ENCODE measurements at places on chromosomes 1 and 21.

GRCh38 chr1:178224358-178224757 is 130.5 kb downstream of the RASAL2 start:
- no peak for DNase-seq

DNA sequence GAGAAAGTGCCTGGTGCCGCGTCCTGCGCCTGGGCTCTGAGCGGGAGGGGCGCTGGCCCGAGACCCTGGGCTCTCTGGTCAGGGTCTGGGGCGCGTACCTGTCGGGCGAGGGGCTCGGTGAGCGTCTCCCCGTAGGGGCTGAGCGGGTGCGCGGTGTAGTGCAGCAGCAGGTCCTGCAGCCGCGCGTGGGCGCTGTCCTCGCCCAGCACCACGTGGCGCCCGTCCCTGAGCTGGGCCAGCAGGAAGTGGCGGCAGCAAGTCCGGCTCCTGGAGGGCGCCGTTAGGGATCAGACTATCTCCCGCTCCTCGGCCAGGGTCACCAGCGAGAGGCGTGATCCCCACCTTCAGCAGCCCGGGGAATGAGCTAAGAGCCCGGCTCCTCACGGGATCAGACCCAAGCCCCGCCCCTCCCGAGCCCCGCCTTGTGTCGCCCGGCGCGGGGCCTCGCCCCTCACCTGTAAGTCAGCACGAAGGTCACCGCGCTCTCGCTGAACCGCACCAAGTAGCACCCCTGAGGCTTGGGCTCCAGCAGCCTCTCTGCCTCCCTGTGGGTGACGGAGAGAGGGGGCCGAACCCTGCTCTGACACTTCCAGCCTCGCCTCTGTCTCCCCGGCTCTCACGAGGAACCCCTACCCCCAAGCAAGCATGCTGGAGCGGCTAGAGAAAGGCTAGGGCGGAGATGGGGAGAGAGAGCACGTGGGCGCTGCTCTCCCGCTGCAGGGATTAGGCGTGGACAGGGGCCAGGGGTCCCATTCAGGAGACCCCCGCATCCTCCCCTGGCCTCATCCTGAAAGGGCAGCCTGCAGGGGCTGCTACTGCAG is 2.7 kb downstream of the SH2D2A start:
- DNase-seq, result peak; percentile 55

DNA sequence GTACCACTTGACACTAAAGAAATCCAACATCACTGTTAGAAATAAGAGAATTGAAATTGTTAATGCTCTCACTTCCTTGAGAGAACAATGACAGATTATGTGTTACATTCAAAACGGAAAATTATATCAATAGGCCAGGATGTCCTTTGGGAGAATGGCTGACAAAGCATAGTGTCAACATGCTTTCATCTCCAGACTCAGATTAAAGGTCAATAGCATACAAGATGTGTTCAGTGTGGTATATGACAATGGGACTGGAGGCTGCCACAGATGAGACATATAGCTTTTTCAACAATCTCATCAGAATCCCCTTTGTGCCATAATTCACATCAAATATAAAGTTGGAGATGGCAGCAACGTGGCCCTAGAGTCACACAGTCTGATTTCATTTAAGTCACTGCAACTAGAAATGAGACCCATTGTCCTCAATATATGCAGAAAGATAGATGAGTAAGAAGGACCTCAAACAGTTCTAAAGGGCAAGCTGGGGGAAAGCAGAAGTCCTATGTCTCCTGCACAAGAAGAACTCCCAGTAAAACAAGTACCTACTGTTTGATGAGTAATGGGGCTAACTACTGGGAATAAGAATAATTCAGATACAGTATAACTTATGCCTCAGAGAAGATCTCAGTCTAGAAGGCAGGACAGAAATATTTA is 327.9 kb downstream of the TTLL7 start:
- no peak for DNase-seq

GRCh38 chr1:54588377-54588776 is 34.9 kb downstream of the FAM151A start:
- DNase-seq, result no peak

DNA sequence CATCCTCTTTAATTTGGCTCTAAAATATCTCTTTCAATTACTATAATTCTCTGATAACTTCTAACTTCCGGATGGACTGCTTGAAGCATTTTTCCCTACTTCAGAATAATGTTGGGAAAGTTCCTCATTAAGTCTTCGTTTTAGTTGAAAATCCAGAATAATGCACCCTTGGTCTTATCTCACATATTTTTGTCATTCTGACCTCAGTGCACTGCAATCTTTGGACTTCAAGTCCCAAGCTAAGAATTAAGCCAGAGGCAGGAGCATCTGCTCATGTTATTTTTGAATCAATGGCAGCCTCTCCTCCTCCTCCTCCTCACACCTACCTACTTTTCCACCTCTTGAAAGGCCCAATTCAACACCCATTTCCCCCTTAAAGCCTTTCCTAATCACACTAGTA is 169.8 kb downstream of the CYYR1 start:
- no peak for DNase-seq

- no peak for DNase-seq
Measured at GRCh38 chr1:51968632-51969031, 21.9 kb downstream of the RAB3B start.

- no peak for DNase-seq
Measured at GRCh38 chr1:66211521-66211920, 322.4 kb upstream of the SGIP1 start.

DNA sequence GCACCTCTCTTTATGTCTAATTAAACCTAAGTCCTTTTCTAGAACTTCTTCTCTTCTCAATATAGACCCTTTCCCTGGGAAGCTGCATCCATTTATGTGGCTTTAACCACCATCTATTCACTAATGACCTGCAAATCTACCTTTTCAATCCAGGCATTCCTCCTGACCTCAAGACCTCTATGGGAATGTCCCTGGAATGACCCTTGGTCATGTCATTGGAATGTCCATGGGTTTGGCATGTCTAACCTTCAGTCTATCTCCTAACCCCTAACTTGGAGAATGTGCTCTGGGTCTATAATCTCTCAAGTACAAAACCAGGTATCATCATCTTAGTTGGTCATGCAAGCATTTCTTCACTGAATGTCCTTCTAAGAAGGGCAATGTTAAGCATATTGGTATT is 196.1 kb downstream of the KCNH1 start:
- DNase-seq, result no peak

GRCh38 chr1:184461321-184461720 is 74.5 kb downstream of the C1orf21 start:
- no peak for DNase-seq

DNA sequence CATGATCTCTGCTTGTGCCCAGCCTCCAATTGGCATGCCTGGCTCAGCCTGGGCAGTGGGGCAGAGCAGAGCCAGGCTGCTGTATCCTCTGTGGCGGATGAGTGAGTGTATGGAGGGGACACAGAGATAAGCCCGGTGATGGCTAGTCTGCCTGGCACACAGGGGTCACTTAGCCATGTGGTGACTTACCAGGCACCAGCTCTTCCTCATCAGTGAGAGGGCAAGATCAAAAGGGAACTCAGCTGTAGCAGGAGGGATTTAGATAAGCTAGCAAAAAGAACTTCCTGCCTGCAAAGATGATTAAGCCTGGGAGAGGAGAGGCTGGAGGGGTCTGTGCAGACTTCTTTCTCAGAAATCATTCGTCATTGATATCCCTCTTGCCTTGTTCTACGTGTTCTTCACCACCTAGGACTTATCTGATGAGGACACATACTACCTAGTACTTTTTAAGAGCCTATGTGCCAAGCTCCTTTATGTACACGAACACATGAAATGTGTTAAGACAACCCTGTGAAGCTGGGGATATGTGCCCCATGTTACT is 7.9 kb downstream of the KIF21B start:
- no peak for DNase-seq

DNA sequence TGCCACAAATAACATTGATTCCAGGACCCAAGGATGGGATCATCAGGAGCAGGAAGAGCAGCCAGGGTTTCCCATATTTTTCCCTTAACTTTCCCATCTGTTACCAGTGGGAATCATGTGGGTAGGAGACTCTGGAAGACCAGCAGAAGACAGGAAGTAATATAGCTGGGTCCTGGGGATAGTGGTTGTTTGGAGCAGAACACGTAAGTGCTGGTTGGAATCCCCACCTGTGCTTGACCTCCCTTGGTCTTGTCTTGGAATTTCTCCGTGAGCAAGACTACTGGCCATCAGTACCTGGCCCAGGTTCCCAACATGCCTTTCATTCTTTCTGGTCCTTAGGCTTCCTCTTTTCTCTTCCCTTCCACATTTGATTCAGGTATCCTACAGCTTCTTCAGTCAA is 20.9 kb upstream of the SLC27A3 start:
- DNase-seq, result no peak

DNA sequence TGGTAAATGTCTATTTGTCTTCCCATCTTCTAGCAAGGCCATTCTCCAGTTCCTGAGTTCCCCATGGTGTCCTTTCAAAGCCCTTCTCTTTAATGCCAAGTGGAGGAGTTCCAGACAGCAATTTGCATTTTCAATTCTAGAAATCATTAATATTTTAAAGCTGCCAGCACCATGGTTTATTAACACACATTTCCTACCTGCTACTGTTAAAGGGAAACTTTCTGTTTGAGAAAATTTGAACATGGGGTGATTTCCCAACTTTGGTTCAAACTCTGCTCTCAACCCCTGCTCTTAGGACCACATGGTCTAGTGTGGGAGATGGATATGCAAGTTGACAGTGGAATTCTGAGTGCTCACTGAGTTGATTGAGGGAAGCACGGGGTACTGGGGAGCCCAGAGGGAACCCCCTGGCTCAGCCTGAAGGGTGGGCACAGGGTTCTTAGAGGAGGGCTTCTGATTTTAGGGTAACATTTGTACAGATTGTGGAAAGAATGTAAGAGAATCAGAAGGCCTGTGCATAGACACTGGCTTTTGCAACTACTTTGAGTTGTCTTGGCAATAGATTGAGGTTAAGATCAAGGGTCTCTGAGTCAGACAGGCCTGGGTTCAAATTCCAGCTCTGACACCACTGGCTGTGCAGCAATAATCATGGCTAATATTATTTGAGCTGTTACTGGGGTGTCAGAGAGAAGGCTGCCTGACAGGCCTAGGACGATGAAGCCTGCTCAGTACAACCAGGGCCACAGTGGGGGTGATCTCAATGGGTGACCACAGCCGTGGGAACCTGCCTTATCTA is 97.8 kb downstream of the BEND5 start:
- DNase-seq, result no peak

DNA sequence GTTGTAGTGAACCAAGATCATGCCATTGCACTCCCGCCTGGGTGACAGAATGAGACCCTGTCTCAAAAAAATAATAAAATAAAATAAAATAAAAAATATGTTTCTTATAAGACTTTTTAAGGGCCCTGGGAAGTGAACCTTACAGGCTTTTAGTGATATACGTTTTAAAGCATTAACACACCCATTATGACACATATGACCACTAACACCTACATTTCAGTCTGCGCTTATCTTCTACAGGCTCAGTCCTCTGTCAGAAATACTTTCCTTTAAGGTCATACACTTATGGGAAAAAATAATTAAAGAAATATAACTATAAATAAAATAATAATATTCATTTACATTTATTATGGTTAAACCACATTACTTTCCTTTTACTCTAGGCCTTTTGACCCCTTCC is 21.9 kb downstream of the ADSS2 start:
- DNase-seq, result no peak

DNA sequence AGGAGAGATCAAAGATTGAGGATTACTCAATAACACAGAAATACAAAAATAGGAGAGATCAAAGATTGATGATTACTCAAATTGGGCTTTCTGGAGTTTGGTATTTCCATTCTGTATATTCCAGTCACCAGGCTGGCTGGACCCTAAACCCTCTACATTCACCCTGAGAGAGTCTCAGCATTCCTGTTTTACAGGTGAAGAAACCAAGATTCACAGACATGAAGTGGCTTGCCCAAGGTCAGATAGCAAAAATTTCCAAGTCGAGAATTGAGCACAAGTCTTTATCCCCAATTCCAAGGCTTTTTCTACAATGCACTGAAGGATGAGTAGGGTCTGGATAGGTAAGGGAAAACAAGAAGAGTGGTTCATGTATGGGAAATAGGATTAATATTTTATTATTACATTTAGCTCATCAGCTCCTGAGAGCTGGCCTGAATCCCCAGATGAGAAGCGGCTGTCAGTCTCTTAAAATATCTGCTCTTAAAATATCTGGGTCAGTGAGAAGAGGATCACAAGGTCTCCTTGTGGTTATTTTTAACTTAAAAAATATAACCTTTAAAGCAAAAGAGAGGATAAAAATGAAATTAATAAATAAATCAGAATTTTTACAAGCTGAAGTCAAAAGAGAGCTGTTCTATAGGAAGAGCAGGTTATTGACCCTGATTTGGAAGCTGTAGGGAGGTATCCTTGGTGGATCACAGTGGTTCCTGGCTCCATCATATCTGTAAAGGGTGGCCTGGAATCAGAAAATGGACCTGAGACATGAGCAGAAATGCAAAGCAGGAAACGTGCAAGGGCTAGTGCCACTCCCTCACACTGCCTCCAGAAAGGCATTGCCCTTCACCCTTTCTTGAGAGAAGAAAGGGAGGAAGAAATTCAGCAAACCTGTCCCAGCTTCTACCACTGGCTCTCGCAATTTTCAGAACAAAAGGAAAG is 29.1 kb upstream of the SEC16B start:
- no peak for DNase-seq

DNA sequence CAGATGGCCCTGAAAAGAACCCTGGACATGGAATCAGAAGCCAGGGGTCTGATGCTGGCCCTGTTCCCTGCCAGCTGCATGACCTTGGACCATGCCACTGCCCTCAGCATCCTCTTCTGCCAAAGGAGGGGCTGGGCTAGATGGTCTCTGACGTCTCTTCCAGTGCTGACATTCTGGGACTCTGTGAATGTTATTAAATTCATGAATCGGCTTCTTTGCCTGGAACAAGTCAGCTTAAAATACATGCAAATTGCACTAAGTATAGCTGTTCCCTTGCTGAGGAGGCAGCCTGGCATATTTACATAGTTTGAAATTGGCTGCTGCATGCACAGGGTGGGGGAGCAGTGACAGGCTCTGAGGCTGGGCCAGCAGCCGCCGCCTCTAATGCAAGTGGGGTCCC is 23.8 kb downstream of the KCNA2 start:
- DNase-seq, result no peak

- no peak for DNase-seq
Measured at GRCh38 chr1:33280091-33280661, 23.9 kb downstream of the ZNF362 start.

DNA sequence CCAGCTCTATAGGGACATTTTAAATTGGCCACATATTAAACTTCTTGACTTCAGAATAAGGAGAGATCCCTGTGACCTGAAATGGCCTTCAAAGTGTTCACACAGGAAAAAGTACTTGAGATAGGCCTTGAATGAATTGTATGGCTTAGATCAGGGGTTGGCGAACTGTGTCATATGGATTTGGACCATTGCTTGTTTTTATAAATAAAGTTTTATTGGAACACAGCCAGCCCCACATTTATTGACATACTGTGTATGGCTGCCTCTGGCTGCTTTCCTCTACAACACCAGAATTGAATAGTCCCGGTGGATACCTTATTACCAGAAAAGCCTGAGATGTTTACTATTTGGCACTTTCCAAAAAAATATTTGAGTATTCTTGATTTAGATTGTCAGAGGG is 4.0 kb downstream of the BROX start:
- no peak for DNase-seq
